Activated T-cell treated with anti-CD3 and anti-CD28 coated beads, Interleukin-2, amount 50 U/mL, for 4 hours (primary cell): ENCODE measurements at places on chromosomes 13 and 19. TPM values are rescaled to one million over a fixed set of nuclear protein-coding genes. Genes with fewer than 3 reads are reported as not detected.

DNA sequence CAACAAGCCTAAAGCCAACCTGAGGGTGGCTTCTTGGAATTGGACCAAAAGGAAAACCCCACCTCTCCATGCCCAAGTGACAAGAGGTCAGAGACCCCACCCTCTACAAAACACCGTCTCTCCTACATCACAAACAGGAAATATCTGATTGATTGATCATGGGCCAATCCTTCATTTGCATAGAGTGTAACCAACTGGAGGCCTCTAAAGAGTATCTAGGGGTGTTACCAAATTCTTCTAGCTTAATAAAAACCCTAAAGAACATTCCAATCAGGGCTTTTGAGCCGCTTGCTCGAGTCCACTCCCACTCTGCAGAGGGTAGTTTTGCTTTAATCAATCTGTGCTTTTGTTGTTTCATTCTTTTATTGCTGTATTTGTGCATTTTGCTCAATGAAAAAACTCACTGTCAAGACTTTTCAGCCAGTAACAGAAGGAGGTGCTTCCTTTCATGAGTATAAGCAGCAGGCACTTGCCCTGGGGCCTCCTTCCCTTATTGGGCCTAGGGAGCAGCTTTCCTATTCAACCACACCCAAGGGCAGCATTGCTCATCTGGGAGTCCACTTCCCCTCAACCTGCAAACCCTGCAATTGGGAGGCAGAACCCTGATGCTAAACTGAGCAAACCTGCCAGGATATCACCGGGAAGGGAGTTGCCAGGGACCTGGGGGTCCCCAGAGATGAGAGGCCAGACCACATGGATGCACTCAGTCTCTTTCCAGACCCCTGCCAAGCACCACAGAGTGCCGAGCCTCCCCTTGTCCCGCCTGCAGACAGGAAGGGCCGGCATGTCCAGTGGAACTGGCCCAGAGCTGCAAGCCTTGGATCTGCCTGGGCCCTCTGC is 154.3 kb upstream of the VSTM2B start:
- DNase-seq, result no peak

- no peak for DNase-seq
These were observed 25.3 kb upstream of the DPY19L3 start for GRCh38 chr19:32380269-32380668.

FPR1 gene
- total RNA-seq, result not detected

DNA sequence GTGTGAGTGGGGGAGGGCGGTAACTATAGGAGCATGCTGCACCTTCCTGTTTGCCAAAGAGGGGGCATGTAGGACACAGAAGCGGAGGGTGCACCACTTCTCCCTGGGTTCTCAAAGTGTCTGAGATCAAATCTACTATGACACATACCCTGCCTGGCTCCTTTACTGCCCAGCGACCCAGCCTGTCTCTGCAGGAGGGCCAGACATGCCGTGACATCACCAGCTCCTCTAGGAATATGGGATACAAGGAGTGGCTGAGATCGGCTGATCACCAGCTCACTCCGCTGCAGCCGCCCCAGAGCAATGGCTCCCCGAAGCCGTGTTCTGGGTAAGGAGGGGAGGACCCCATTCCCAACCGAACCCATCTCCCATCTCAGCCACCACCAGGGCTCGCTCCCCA is 16.4 kb upstream of the IGFL1 start:
- DNase-seq, result no peak

- DNase-seq, result no peak
These were observed 53.3 kb downstream of the SOX21 start for GRCh38 chr13:94658926-94659597.
